ENCODE measurements at places on chromosomes 5 and 9. TPM values are rescaled to one million over a fixed set of nuclear protein-coding genes. Genes with fewer than 3 reads are reported as not detected.

Gene PCDHB9
- total RNA-seq: 0.81 TPM

Gene SHOC1
- total RNA-seq: not detected

Gene S1PR3
- total RNA-seq: 28.2 TPM

Gene MIGA2
- total RNA-seq: 32.8 TPM

Gene TAF11L12
- total RNA-seq: not detected

Gene SYK
- 6.5 TPM for total RNA-seq

Gene PCDHA10
- total RNA-seq: 0.05 TPM

Gene UBE2QL1
- 22.8 TPM for total RNA-seq

Gene RBM27
- total RNA-seq: 10.2 TPM

Gene DDX4
- total RNA-seq: not detected

Gene CFAP90
- not detected for total RNA-seq

Gene ZNF454
- total RNA-seq: 1.5 TPM

Gene GZMA
- total RNA-seq: 1.0 TPM

Gene SPINK13
- total RNA-seq: not detected

Gene CAMK2A
- 17.1 TPM for total RNA-seq

Gene PCDHAC2
- 0.48 TPM for total RNA-seq

Gene SHB
- total RNA-seq: 15.0 TPM

Gene CLIC3
- 2.7 TPM for total RNA-seq

Gene FAM221B
- not detected for total RNA-seq

Gene ABLIM3
- 131 TPM for total RNA-seq

Gene RASGEF1C
- total RNA-seq: 0.59 TPM

Gene GPR107
- total RNA-seq: 20.4 TPM

Gene LIFR
- total RNA-seq: 53.2 TPM

Gene SLC36A3
- not detected for total RNA-seq

Gene ABHD17B
- 10.8 TPM for total RNA-seq

Gene SLC6A18
- total RNA-seq: not detected

Gene SLC34A3
- not detected for total RNA-seq

Gene DROSHA
- total RNA-seq: 35.4 TPM

Gene DPM2
- total RNA-seq: 9.9 TPM

Gene SV2C
- total RNA-seq: not detected

Gene PCDHGA6
- 6.7 TPM for total RNA-seq

Gene IL13
- total RNA-seq: not detected

Gene POC5
- 2.3 TPM for total RNA-seq

Measured in Right ventricle myocardium superior (tissue), 1 donor.